ENCODE measurements at places on chromosomes 2 and 18.

- peaks cover 13% of the 10 kb centered on the region for H3K36me3 ChIP-seq
- peaks cover 21% of the 10 kb centered on the region for H3K4me1 ChIP-seq
- no peak overlapping the region for H3K27ac ChIP-seq
- no peak overlapping the region for H3K4me3 ChIP-seq
- H3K27me3 ChIP-seq = no peaks in the 10 kb centered on the region
Measured at GRCh38 chr2:205051417-205051816, 506.1 kb downstream of the PARD3B start.

DNA sequence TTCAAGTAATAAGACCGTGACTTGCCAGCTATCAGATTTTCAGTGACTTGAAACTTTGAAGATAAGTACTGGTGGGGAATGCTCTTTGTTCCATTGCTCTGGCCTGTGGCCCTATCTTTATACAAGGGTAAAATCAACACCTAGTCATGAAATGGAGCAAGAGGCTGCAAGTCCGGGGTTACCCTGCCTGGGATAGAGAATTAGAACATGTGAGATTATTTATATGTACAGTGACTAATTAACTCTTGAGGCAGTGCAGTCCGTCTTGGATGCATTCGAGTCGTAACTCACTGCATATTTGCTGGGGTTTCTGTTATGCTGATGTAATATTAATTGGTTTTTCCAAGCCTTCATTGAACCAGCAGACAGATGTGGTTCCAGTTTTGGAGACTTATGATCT lies 105.8 kb upstream of the LYPD6 start:
- H3K27ac ChIP-seq = no peak overlapping the region
- no peak for DNase-seq
- no peaks in the 10 kb centered on the region for H3K4me1 ChIP-seq
- no peaks in the 10 kb centered on the region for H3K36me3 ChIP-seq
- H3K27me3 ChIP-seq = no peaks in the 10 kb centered on the region
- no peak overlapping the region for H3K4me3 ChIP-seq

DNA sequence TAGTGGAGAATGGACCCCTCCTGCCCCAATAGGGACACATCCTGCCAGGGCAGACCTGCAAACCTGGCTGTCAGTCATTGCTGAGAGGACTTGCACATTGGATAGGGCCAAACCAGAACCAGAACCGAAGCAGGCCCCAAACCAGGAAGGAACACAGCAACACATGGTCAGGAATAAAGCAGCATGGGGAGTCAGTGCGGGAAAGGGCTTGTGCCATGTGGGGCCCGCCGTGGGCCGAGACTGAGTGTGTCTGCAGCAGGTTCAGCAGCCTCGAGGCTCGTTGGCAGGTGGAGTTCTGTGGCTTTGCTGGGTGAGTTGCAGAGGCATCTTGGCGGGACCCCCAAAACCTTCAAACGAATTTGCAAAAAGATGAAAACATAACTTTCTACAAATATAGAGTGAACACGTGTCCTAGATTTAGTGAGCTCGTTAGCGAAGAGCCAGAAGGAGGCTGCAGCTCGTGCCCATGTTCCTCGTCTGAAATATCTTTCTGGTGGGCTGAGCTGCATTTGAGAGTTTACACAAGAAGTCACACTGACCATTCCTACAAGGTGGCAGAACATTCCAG lies 44.9 kb upstream of the LDLRAD4 start:
- no peak for DNase-seq
- no peaks in the 10 kb centered on the region for H3K27me3 ChIP-seq
- H3K36me3 ChIP-seq = no peaks in the 10 kb centered on the region
- no peak overlapping the region for H3K4me3 ChIP-seq

DNA sequence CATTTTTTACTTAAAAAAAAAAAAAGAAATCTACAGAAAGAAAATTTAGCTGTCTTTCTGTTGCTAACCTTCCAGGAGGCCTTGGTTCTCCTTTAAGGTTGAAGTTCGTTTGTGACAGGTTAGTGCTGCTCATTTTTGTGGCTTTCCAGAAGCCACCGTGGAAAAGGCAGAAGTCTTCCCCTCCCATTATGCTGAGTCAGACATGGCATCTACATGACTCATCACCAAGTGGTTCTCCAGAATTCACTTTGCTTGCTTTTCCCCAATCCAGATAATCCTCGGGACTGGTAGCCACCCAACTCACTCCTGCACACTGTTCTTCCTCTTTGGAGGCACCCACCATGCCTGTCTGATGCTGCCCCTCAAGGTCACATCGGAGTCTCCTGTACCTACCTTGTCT lies 228.7 kb downstream of the PIK3C3 start:
- H3K27ac ChIP-seq = no peak overlapping the region
- H3K4me1 ChIP-seq = no peaks in the 10 kb centered on the region
- no peak overlapping the region for H3K4me3 ChIP-seq
- H3K36me3 ChIP-seq = no peaks in the 10 kb centered on the region
- no peaks in the 10 kb centered on the region for H3K27me3 ChIP-seq

- no peaks in the 10 kb centered on the region for H3K4me1 ChIP-seq
- no peak overlapping the region for H3K27ac ChIP-seq
- no peak overlapping the region for H3K4me3 ChIP-seq
- peaks cover 3% of the 10 kb centered on the region for H3K36me3 ChIP-seq
- DNase-seq = no peak
Measured at GRCh38 chr18:48565105-48565504, 26.3 kb downstream of the CTIF start.

- no peaks in the 10 kb centered on the region for H3K27me3 ChIP-seq
- peak overlapping the region; percentile 90 for H3K27ac ChIP-seq
- no peak overlapping the region for H3K4me3 ChIP-seq
- peaks cover 99% of the 10 kb centered on the region for H3K4me1 ChIP-seq
- H3K36me3 ChIP-seq = no peaks in the 10 kb centered on the region
Measured at GRCh38 chr2:144459937-144460336, 60.0 kb downstream of the ZEB2 start.

- H3K4me1 ChIP-seq = no peaks in the 10 kb centered on the region
- no peaks in the 10 kb centered on the region for H3K36me3 ChIP-seq
Measured at GRCh38 chr2:85988175-85988913, 99.6 kb upstream of the ST3GAL5 start.

GRCh38 chr18:69734536-69734935 lies 213.1 kb downstream of the CD226 start:
- H3K36me3 ChIP-seq = no peaks in the 10 kb centered on the region
- no peaks in the 10 kb centered on the region for H3K27me3 ChIP-seq
- DNase-seq = no peak

- no peak overlapping the region for H3K27ac ChIP-seq
- H3K4me3 ChIP-seq = no peak overlapping the region
- DNase-seq = no peak
- peaks cover 5% of the 10 kb centered on the region for H3K4me1 ChIP-seq
- H3K36me3 ChIP-seq = no peaks in the 10 kb centered on the region
- H3K27me3 ChIP-seq = no peaks in the 10 kb centered on the region
Measured at GRCh38 chr2:159926695-159927094, 128.7 kb upstream of the CD302 start.

DNA sequence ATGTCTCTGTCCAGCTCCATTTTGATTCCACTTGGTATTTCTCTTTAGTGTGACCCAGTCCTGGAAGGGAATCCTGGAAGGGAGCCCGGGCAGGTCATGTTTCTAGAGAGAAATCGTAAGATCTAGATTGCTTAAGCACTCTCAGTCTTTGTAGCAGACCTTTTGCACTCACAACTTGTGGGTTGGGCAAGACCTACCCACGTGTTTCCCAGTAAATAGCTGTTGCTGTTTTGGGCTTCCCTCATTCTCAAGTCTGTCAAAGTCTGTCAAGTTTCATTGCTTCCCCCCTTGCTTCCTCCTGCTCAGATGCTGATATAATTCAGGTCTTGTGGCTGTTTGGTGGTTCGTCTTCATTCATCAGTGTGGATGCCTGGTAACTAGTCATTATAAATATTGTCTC lies 17.4 kb upstream of the NEMP2 start:
- H3K27ac ChIP-seq = no peak overlapping the region
- H3K36me3 ChIP-seq = no peaks in the 10 kb centered on the region
- no peak overlapping the region for H3K4me3 ChIP-seq

- H3K4me1 ChIP-seq = peaks cover 31% of the 10 kb centered on the region
- peak overlapping the region; percentile 9 for H3K27ac ChIP-seq
- H3K27me3 ChIP-seq = no peaks in the 10 kb centered on the region
- no peak for DNase-seq
Measured at GRCh38 chr2:217996361-217996760, 6.4 kb downstream of the TNS1 start.

GRCh38 chr2:126981476-126981875 lies 82.8 kb downstream of the TEX51 start:
- no peak overlapping the region for H3K4me3 ChIP-seq
- H3K36me3 ChIP-seq = no peaks in the 10 kb centered on the region
- H3K27me3 ChIP-seq = no peaks in the 10 kb centered on the region
- H3K27ac ChIP-seq = no peak overlapping the region

- H3K27me3 ChIP-seq = no peaks in the 10 kb centered on the region
- no peaks in the 10 kb centered on the region for H3K4me1 ChIP-seq
- no peak overlapping the region for H3K27ac ChIP-seq
Measured at GRCh38 chr18:23998820-23999219, 15.7 kb upstream of the TTC39C start.

- DNase-seq = no peak
- no peak overlapping the region for H3K4me3 ChIP-seq
- H3K27ac ChIP-seq = no peak overlapping the region
- no peaks in the 10 kb centered on the region for H3K4me1 ChIP-seq
Measured at GRCh38 chr2:200624026-200624425, 38.2 kb downstream of the AOX1 start.

DNA sequence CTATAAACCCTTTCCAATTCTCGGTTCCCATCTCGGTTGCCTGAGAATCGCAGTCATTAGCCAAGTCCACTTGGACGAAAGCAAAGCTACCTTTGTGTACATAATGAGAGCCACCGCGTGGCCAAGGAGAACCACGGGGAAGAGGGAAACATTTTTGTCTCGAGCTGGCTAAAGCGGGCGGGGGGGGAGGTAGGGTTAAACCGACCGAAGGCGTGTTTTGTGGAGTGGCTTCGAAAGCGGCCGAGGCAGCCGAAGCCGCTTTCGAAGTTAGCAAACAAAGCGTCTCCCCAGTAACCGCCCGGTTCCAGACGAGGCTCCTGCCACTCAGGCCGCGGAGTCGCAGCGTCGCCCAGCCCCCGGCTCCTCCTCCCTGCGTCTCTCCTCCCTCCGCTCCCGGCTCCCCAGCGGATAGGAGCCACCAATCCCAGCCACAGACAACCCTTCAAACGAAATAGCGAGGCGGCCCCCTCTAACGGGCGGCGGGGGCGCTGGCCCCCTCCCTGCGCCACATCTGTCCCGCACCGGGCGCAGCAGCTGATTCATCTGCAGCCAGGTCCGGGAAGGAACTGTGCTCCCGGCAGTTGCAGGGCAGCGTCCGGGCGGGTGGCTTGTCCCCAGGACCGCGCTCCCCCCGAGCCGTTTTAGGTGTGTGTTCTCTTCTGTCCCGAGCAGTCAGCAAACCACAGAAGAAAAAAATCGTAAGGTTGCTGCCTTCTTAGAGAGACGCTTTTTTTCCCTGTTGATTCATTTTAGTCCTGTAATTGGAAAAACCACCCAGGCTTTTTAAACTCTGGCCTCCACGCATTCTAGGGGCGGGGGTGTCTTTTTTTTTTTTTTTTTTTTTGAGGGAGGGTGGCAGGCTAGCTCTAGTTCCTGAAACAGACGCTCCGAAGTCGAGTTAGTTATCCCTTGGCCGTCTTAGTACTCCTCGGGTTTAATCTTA lies 1.8 kb upstream of the TGIF1 start:
- H3K27ac ChIP-seq = peak overlapping the region; percentile 97
- peak overlapping the region; percentile 64 for H3K4me3 ChIP-seq
- H3K27me3 ChIP-seq = no peaks in the 10 kb centered on the region

DNA sequence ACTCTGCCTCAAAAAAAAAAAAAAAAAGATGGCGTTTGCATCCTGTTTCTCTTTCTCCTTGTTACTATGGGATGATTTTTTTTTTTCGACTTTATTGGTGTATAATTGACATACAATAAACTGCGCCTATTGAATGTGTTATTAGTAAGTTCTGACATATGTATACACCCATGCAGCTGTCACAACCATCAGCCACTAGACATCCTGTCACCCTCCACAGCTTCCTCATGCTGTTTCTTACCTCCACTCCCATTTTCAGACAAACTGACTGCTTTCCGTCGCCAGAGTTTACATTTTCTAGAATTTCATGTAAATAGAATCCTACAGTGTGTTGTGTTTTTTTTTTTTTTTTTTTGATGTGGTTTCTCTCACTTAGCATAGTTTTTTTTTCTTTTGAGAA lies 27.9 kb downstream of the RRM2 start:
- no peaks in the 10 kb centered on the region for H3K27me3 ChIP-seq
- no peak overlapping the region for H3K27ac ChIP-seq
- DNase-seq = no peak

DNA sequence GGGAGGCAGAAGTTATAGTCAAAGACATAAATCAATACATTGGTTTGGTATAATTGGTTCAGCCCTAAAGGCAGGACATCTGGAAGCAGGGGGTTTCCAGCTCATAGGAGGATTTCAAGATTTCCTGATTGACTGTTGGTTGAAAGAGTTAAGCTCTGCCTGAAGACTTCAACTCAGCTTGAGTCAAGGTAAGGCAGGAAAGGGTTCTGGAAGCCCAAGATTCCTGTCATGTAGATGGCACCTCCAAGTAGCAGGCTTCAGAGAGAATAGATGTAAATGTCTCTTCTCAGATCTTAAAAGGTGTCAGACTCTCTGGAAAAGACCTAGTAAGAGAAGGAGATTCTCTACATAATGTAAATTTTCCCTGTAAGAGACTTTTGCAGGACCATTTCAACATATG lies 335.3 kb downstream of the RIT2 start:
- no peaks in the 10 kb centered on the region for H3K36me3 ChIP-seq
- H3K4me1 ChIP-seq = no peaks in the 10 kb centered on the region
- no peak overlapping the region for H3K4me3 ChIP-seq
- DNase-seq = no peak
- no peaks in the 10 kb centered on the region for H3K27me3 ChIP-seq

- DNase-seq = no peak
- no peaks in the 10 kb centered on the region for H3K27me3 ChIP-seq
- peaks cover 5% of the 10 kb centered on the region for H3K4me1 ChIP-seq
- H3K36me3 ChIP-seq = no peaks in the 10 kb centered on the region
Measured at GRCh38 chr2:168050377-168050776, 197.0 kb downstream of the STK39 start.

- H3K4me1 ChIP-seq = no peaks in the 10 kb centered on the region
- H3K4me3 ChIP-seq = no peak within 1 kb of the TSS
- no peaks in the 10 kb centered on the region for H3K27me3 ChIP-seq
- no peak within 1 kb of the TSS for H3K27ac ChIP-seq
- peak; percentile 10 for DNase-seq
Measured at GRCh38 chr2:240624950-240625621, at the start of gene GPR35. Gene GPR35, plus strand, starts transcription at chr2:240625480. Its CDS starts 4,473 bp downstream, at chr2:240629953.

GRCh38 chr2:172551271-172551670 lies 4.6 kb upstream of the PDK1 start:
- H3K27me3 ChIP-seq = no peaks in the 10 kb centered on the region
- no peak overlapping the region for H3K27ac ChIP-seq
- H3K4me3 ChIP-seq = no peak overlapping the region
- no peaks in the 10 kb centered on the region for H3K36me3 ChIP-seq

Data from tibial nerve (tissue), 4 donors.